ENCODE measurements at places on chromosomes 6 and 20.

- DNase-seq, result no peak
These were observed 7.9 kb upstream of the POU5F1 start for GRCh38 chr6:31178143-31179041.

DNA sequence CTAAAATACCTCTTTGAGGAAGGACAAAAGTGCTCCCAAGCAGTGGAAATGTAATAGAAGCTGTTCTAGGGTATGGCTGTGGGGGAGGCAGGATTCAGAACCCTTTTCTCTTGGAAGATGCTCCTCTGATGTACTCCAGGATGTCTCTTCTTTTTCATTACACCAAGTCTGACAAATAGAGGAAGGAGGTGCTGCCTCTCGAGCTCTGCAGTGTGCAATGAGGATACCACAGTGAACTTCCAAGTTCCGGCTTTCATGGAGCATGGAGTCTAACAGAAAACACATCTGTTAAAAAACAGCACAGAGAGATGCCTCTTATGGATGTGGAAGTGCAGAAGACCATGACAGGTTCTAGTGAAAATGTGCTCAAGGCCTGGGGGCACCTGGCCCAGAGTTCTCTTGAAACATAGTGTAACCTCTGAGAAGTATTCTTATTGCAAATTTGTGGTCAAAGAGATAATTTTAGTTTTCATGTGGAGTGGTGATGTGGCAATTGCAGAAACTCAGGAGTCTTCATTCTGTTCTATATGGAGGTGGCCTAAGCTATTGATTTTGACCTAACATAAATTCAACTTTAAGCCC, 362.0 kb upstream of the CITED2 start:
- DNase-seq, result no peak

- no peak for DNase-seq
These were observed 47.3 kb downstream of the L3MBTL3 start for GRCh38 chr6:130065609-130066156.

DNA sequence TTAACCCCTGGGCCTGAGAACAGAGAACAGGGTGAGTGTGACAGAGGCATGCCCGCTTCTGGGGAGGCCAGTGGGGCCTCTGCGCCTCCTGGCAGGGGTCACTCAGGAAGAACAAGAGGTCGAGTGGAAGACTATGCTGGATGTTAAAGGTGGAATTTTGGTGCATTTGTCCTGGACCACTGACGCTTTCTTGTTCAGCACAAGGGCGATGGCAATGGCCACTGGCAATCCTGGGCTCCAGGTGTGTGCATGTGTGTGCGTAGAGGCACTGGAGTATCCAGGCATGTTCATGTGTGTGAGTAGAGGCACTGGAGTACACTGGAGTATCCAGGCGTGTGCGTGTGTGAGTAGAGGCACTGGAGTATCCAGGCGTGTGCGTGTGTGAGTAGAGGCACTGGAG, 23.5 kb upstream of the NPBWR2 start:
- DNase-seq, result no peak

DNA sequence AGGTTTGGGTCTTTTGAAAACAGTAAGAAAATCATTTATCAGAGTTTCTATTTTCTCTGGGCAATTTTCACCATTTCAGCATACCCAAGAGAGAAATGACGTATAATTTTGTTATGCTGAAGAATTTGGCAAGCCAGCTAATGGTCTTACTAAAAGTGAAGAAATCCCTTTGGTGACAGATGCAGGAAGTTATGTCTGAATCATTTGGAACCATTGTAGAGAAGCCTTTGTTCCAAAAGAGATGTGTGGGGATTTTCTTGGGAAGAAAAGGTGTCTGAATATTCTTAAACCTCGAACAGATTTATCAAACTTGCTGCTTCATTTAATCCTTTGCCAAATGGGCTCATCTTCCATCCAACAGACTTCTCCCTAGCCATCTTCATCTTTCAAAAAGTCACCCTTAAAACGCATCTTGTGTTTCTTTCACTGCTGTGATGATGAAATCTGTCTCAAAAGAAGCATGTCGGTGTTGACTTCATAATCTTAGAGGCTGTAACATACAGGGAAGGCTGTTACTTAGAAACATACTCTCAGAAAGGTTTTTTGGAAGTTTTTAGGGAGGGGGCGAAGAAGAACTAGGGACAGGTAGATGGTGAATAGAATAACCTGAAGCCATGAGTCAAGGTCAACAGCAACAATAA, 39.5 kb downstream of the CITED2 start:
- no peak for DNase-seq

- no peak for DNase-seq
These were observed 45.5 kb downstream of the UBE2V1 start for GRCh38 chr20:50067461-50067860.

GRCh38 chr20:52263757-52264156, 72.2 kb upstream of the ZFP64 start:
- no peak for DNase-seq

- no peak for DNase-seq
These were observed 371.2 kb downstream of the PREX1 start for GRCh38 chr20:48456366-48457192.
